ENCODE measurements at places on chromosomes 3 and 15.

GRCh38 chr15:41821831-41822230, 6.1 kb upstream of the JMJD7 start:
- no peak overlapping the region for H3K4me3 ChIP-seq
- H3K4me1 ChIP-seq = no peaks in the 10 kb centered on the region
- no peaks in the 10 kb centered on the region for H3K36me3 ChIP-seq
- no peaks in the 10 kb centered on the region for H3K27me3 ChIP-seq
- H3K27ac ChIP-seq = no peak overlapping the region

GRCh38 chr3:114439284-114439683, 145.5 kb downstream of the TIGIT start:
- no peak overlapping the region for H3K27ac ChIP-seq
- H3K27me3 ChIP-seq = no peaks in the 10 kb centered on the region
- no peaks in the 10 kb centered on the region for H3K36me3 ChIP-seq
- no peak for DNase-seq
- H3K4me3 ChIP-seq = no peak overlapping the region

DNA sequence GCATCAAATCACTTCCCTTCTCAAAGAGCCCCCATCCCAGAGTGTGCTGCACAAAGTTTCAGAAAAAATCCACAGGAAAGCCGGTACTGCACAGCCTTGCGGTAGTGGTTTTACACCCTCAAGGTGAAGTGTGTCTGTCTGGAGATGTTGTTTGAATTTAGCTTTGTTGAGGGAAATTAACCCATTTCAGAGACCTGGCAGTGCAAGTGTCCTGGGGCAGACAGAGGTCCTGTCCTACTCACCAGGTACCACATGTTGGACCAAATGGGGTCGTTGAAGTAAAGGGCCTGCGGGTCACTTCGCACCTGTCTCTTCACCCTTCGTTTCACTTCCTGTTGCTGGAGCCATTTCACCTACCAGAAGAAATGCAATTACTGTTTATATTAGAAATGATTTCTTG, 57.8 kb downstream of the PCSK6 start:
- no peak for DNase-seq
- H3K27ac ChIP-seq = no peak overlapping the region
- no peaks in the 10 kb centered on the region for H3K27me3 ChIP-seq
- H3K4me1 ChIP-seq = no peaks in the 10 kb centered on the region
- H3K4me3 ChIP-seq = no peak overlapping the region
- no peaks in the 10 kb centered on the region for H3K36me3 ChIP-seq

GRCh38 chr15:28921919-28922706, 36.3 kb downstream of the APBA2 start:
- no peak overlapping the region for H3K4me3 ChIP-seq
- no peak overlapping the region for H3K27ac ChIP-seq
- no peak for DNase-seq
- no peaks in the 10 kb centered on the region for H3K4me1 ChIP-seq

- no peak overlapping the region for H3K27ac ChIP-seq
- no peak for DNase-seq
- H3K4me3 ChIP-seq = no peak overlapping the region
- H3K4me1 ChIP-seq = no peaks in the 10 kb centered on the region
- H3K27me3 ChIP-seq = no peaks in the 10 kb centered on the region
Observed at GRCh38 chr3:62622553-62623174, 249.3 kb upstream of the FEZF2 start.

DNA sequence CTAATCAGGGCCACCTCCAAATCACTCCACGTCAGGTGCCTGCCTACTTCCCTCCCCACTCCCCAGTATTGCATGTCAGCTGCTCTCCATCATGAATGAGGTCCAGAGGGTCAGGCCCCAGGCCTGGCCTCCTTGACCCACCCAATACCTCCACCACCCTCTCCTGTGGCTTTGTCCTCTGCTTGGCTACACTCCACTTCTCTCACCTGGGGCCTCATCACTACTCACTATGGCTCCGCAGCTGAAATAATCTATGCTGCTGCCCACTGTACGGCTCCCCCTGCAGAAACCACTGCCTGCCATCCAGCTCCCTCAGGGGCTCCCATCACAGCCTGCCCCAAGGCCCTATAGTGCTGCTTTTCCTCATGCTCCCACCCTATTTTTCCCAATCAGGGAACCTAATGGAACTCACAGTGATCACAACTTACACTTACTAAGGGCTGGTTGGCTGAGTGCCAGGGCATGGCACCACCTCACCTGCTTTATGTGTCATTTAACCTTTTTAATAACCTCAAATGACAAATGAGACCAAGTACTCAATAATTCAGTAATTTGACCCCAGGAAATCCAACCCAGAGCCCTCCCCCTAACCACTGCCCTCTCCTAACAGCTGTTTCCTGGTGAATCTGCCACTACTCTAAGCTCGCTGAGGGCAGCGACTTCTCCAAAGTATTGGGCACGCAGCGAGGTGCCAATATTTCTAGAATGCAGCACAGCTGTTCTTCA, 2.3 kb downstream of the GORASP1 start:
- DNase-seq = no peak
- no peaks in the 10 kb centered on the region for H3K36me3 ChIP-seq
- H3K4me1 ChIP-seq = peaks cover 8% of the 10 kb centered on the region
- H3K27me3 ChIP-seq = no peaks in the 10 kb centered on the region
